Stimulated activated CD4-positive, alpha-beta T cell treated with anti-CD3 and anti-CD28 coated beads, Interleukin-2, amount 100 ng/mL, for 48 hours (primary cell): ENCODE measurements at places on chromosomes 1 and 21.

- no peak for DNase-seq
Observed at GRCh38 chr1:247113094-247113497, 8.9 kb upstream of the ZNF669 start.

- DNase-seq, result no peak
Observed at GRCh38 chr1:166570954-166571353, 268.3 kb upstream of the POGK start.

- no peak for DNase-seq
Observed at GRCh38 chr1:6358757-6359201, 34.8 kb downstream of the ACOT7 start.

DNA sequence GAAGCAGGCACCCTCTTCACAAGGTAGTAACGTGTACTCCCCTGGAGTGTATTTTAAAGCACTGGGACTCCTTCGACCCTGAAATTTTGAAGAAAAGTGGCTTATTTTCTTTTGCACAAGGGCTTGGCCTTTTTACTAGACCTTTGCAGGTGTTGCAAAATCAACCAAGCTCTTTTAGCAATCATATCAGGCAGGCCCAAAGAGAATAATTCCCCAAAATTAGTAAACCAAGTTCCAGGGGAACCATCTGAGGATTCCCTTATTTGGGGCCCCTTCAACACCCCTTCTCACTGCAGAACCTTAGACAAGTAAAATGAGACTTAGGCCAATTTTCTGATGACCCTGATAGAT, 28.3 kb downstream of the CBR1 start:
- DNase-seq, result no peak

GRCh38 chr1:201358596-201358995, 18.9 kb downstream of the TNNT2 start:
- no peak for DNase-seq

DNA sequence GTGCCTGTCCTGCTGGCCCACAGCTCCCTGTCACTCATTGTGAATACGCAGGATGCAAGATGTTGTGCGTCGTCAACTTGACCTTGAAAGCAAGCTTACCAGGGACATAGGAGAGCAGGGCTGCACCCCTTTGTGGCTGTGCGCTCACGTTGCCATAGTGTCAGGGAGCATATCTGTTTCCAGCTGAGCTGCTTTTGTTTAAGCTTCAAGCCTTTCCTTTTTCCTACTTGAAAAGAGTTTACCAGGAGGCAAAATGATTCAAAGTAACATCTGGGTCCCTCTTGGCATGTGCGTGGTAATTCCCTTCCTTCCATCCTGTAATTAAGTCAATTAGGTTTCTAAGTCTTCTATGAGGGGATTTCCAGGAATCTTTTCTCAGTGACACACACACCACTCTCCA, 537.1 kb downstream of the AJAP1 start:
- no peak for DNase-seq
